SJSA1 (cell line): ENCODE measurements at places on chromosomes 3 and 15.
A peak's percentile ranks its signal among the peaks of the same experiment; 100 is the strongest.

DNA sequence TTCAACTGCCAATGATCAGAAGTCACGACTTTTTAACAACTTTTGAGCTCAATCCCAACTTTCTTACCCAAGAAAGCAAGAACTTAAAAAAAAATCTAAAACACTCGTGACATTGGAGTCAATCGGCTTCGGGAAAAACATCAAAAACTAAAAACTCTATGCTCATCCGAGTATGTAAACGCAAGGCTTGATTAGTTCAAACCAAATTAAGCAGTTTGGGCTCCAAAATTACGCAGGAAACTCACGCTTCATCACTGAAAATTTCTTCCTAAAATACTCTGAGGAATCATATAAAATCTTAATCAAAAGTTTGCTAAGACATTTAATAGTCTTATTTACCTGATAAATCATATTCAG lies 1.6 kb downstream of the TRA2B start:
- no peak for DNase-seq

- no peak for DNase-seq
These were observed 195.7 kb downstream of the ZIC4 start for GRCh38 chr3:147210676-147211075.

DNA sequence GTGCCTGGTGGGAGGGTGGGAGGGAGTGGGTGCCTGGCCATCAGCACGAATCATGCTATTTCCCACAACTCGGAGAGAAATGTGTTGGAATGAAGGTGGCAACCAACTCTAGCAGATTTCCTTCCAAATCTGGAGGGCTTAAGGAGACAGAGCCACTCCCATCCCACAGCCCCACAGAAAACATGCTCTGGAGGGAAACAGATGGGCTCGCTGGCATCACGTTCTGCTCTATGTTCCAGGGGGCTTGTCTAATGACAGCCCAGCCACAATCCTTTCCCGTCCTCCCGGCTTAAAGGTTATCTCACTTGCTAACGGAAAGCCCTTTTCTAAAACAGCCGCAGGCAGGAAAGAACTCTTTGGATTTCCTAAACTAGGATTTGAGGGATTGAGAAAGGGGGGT lies 65.3 kb downstream of the ADAMTS17 start:
- DNase-seq = no peak

- no peak for DNase-seq
These were observed 714 bp downstream of the ECT2 start for GRCh38 chr3:172751175-172751704.

- DNase-seq = no peak
These were observed 24.0 kb downstream of the BMF start for GRCh38 chr15:40084650-40085049.

GRCh38 chr3:122973893-122974615 lies 53.5 kb downstream of the SEMA5B start:
- no peak for DNase-seq

DNA sequence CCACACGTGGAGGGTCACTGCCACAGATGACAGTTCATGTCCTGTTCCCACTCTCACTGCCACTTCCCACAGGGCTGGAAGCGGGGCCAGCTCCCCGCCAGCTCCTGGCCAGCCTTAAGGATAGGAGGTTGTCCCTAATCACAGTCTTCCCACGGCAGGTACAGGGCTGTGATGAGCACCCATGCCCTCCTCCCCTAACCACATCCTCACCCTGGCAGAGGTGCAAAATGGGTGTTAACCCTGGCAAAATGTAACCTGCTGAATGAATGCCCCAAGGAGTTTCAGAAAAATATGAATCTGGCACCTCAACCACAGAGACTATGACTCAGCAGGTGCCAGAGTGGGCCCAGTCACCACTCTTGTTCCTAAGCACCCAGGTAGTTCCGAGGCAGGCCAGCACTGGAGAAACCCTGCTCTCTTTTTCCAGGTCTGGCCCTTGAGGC lies 185.1 kb upstream of the TPM1 start:
- DNase-seq = no peak

DNA sequence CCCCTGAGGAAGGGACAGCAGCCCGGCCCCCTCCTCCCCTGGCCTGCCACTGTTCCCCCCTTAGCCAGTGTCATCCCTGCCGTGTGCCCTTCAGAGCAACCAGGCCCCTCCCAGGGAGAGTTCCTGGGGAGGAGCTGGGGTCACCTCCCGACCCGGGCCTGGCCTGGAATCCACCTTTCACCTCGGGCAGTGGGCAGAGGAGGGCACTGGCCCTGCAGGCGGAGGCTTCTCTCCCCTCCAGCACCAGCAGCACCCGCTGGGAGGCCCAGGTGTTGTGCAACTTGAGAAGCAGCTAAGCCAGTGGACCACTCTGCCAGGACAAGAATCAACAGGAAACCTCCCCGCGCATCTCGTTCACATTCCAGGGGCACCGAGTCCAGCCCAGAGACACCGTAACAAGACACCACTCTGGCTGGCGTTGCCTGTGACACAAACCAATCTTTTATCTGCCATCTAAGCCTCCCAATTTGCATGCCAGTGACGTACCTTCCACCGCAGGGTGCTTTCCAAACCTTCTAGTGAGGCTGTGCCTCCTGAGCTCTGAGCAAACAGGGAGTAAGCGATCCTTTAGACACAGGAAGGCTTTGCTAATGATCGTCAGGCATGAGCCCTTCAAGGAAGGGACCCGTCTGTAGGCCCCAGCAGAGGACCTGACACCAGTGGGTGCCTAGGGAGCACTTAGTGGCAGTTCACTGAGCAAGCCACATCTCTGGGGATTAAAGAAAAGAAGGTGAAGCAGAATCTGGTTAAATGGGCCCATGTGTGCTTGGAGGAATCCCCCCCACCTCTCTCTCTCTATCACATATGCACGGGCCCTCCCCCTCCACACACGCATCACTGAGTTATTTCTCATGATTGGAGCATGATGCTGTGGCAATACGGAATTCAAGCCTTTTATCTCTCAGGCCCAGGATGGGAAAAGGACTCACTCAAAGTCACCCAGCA lies 98.9 kb upstream of the TLE3 start:
- DNase-seq = peak; percentile 68

DNA sequence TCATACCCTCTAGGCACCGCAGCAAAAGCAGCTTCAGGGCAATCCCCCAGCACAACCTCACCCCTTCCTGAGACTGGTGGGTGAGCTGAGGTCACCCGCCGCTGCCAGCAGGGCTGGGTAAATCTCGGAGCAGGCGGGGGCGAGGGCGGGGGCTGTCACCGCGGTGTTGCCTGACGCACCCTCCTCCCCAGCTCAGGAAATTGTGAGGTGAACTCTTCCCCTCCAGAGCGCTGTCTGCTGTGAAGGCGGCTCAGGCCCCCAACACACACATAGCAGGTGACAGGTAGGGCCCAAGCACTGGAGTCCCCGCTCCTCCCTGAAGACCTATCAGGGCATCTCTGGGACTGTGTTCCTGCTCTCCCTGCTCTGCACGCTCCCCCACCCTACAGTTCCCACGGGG lies 30.2 kb upstream of the FURIN start:
- DNase-seq = no peak

GRCh38 chr3:197540961-197541377 lies 14.8 kb downstream of the BDH1 start:
- DNase-seq = no peak

- DNase-seq = no peak
These were observed 1.6 kb upstream of the MEGF11 start for GRCh38 chr15:66254951-66255676.

DNA sequence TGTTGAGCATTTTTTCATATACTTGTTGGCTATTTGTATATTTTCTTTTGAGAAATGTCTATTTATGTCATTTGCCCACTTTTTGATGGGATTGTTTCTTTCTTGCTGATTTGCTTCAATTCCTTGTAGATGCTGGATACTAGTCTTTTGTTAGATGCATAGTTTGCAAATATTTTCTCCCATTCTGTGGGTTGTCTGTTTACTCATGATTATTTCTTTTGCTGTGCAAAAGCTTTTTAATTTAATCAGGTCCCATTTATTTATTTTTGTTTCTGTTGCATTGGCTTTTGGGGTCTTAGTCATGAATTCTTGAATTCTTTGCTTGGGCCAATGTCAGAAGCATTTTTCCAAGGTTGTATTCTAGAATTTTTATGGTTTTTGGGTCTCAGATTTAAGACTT lies 251.7 kb downstream of the WNT5A start:
- DNase-seq = peak; percentile 96

DNA sequence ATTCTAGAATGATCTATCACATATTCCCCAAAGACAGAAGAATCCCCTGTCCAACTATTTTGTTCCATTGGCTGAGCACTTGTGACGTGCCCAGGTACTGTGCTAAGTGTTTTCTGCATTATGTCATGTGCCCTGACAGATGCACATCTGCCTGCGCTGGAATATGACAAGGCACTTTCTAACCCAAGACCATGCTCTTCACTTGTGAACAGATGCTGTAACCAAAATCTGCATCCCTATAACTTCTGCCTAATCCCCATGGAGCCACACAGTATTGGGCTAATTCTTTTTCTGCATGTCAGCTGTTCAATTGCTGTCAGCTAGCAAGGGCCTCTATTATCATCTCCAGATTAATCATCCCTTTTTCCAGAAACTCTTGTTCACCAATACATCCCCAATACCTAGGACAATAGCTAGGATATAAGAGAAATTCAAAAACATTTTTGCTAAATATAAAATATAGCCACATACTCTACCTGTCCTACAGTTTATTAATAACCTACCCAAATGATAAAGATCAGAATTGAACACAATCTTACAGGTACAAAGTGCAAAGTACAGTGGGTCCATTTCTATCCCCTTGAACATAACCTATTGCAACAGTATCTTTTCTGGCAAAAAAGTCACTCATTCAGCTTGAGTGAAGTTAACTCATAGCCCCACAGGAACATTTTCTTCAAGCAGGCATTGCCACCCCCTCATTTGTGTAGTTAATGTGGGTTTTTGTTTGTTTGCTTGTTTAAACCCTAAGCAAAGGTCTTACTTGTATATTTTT lies 109.4 kb upstream of the LRRN1 start:
- DNase-seq = no peak

DNA sequence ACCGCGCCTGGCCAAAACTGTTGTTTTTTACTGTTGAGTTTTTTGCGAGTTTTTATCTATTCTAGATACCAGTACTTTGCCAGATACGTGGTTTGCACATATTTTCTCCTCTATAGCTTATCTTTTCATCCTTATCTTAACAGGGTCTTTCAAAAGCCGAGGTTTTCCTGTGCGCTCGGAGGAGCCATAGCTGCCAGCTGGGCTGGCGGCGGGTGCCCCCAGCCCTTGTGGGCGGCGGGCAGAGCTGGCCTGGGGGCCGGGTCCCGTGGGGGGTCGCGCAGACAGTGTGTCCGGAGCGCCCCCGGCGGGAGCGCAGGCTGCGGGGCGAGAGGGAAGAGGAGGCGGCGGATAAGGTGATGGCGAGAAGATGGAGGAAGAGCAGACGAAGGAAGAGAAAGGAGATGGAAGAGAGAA lies 11.1 kb upstream of the EIF4A2 start:
- no peak for DNase-seq

- no peak for DNase-seq
These were observed 22.4 kb downstream of the IFT122 start for GRCh38 chr3:129462361-129462968.

- no peak for DNase-seq
These were observed 302.1 kb upstream of the TPRG1 start for GRCh38 chr3:188869628-188870027.

DNA sequence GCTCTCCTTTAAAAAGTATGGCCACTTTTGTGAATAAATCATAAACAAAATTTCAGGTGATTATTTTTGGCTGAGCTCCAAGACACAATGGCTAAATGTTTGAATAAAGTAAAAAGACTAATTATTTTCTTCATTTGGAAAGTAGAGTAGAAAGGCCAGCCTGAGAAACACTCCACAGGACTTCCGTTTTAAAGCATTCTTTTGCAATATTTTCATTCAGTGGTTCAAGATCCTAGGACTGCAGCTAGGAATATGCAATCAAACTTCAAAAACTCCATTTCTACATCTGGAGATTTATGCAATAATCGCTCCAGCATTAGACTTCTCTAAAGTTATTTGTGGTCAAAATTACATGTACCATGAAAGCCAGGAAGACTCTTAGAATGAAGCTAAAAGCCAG lies 62.8 kb downstream of the MECOM start:
- no peak for DNase-seq

DNA sequence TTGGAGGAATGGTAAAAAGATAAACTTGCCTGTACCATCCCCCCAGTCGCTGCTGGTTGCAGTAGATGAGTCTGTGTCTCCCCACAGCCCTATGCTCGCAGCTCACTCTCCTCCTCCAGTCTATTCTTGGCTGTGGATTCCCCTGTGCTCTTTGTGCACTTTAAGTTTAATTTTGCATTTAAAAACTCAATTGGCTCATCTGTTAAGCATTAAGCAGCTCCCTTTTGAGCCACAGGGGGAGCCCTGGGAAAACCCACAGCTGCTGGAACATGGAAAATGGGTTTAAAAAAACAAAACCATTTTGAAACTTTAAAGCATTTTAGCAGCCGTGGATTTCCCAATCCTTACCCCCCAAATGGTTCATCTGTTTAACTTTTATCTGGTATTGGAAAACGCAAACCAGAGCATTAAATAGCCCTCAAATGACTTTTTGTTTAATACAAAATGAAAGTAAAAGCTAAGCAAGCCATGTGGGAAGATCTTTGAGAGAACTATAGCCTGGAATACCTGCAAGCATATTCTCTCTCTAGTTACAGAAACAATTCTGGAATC lies 536.9 kb downstream of the ZIC1 start:
- DNase-seq = peak; percentile 72

DNA sequence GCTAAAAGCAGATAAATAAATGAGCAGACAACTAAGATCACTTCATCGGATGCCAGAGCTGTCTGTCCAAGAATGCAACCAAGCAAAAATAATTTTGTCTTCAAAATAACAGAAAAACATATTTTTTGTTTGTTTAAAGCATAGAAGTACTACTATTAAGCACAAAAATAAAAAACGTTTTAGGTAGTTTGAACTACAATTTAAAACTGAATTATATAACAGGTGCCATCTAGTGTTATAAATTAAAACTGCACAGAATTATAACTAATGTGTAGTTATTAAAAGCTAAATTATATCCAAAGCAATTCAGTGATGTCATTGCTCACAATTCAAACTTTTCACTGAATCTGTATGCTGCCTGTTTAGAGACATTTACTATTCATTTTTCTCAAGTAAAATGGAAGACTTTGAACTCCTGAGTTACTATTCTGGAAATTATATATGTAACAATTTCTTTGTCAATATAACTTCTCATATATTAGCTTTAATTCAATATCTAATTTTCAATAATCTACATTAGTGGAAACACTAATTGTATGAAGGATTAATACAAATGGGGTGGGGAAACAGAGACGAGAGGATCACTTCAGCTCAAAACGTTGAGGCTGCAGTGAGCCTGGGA lies 29.5 kb downstream of the LINS1 start:
- DNase-seq = no peak

GRCh38 chr3:42880183-42880582 lies 4.5 kb upstream of the CYP8B1 start:
- no peak for DNase-seq

GRCh38 chr3:132232231-132232792 lies 84.9 kb upstream of the ACP3 start:
- no peak for DNase-seq

- no peak for DNase-seq
These were observed 55.6 kb downstream of the CCR3 start for GRCh38 chr3:46297658-46298423.

GRCh38 chr15:64749167-64749566 lies 26.2 kb downstream of the RBPMS2 start:
- DNase-seq = no peak

GRCh38 chr3:16429086-16429485 lies 84.4 kb downstream of the RFTN1 start:
- DNase-seq = no peak

GRCh38 chr3:98966434-98966833 lies 64.9 kb upstream of the DCBLD2 start:
- no peak for DNase-seq
